Bronchial smooth muscle cell (primary cell): ENCODE measurements at places on chromosomes 13 and 19. TPM values are rescaled to one million over a fixed set of nuclear protein-coding genes. Genes with fewer than 3 reads are reported as not detected.

Gene ZNF208
- total RNA-seq, result under 0.01 TPM in 1 of 2 replicates, not detected in the other

Gene INAFM1
- total RNA-seq, result 1.8 and 1.9 TPM in 2 replicates

Gene CYP4F2
- total RNA-seq, result not detected in 2 replicates

Gene ZNF17
- total RNA-seq, result 10.6 and 17.0 TPM in 2 replicates

Gene GRIK5
- total RNA-seq, result 0.09 TPM in 1 of 2 replicates, not detected in the other

Gene FCER2
- total RNA-seq, result not detected in 2 replicates

Gene SIGLEC12
- total RNA-seq, result not detected in 2 replicates

Gene AP1M2
- not detected in 2 replicates for total RNA-seq

Gene FUT2
- 0.17 TPM in 1 of 2 replicates, not detected in the other for total RNA-seq

Gene ZNF728
- 0.16 TPM in 1 of 2 replicates, not detected in the other for total RNA-seq

Gene GRK1
- total RNA-seq, result not detected in 2 replicates

Gene DBP
- total RNA-seq, result 10.2 and 19.2 TPM in 2 replicates

Gene SIGLEC5
- total RNA-seq, result not detected in 2 replicates

Gene CEACAM3
- total RNA-seq, result not detected in 2 replicates

Gene TMEM38A
- total RNA-seq, result 3.2 and 4.8 TPM in 2 replicates

Gene NFIX
- total RNA-seq, result 95.4 and 122 TPM in 2 replicates

Gene ZNF439
- 5.0 and 6.9 TPM in 2 replicates for total RNA-seq

Gene RDH8
- not detected in 2 replicates for total RNA-seq
